ENCODE measurements at places on chromosomes 2 and 18. TPM values are rescaled to one million over a fixed set of nuclear protein-coding genes. Genes with fewer than 3 reads are reported as not detected.

SCYGR4 gene
- polyA plus RNA-seq, result not detected

GRCh38 chr2:86623043-86623493 is 597 bp downstream of the RNF103 start:
- peak overlapping the region; percentile 83 for H3K27ac ChIP-seq
- 0 out of 2 replicates have a peak, but pooled peaks cover 3% of the 10 kb centered on the region for H3K4me1 ChIP-seq
- peaks cover 8% of the 10 kb centered on the region for H3K36me3 ChIP-seq

DNA sequence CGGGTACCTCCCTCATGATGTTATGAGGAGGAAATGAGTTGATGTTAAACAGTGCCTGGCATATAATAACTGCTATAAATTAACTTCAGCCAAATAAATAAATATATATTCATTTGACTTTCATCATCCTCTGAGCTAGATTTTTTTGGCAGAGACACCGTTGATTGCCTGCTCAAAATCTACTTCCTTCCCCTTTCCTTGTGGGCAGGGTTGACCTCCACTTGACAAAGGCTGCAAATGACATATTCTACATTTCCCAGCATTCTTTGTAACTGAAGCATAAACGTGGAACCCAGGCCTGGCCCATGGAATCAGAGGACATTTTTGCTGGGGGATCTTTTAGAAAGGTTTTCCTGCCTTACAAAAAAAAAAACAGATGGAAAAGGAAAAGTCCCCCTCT is 177.8 kb downstream of the TXNL1 start:
- H3K4me1 ChIP-seq, result no peaks in the 10 kb centered on the region
- H3K27ac ChIP-seq, result no peak overlapping the region
- no peak for DNase-seq
- H3K27me3 ChIP-seq, result no peaks in the 10 kb centered on the region
- H3K4me3 ChIP-seq, result no peak overlapping the region
- no peaks in the 10 kb centered on the region for H3K36me3 ChIP-seq

GRCh38 chr2:22901471-22902179 is 483.4 kb upstream of the KLHL29 start:
- no peaks in the 10 kb centered on the region for H3K27me3 ChIP-seq
- H3K4me3 ChIP-seq, result no peak overlapping the region
- no peaks in the 10 kb centered on the region for H3K4me1 ChIP-seq
- H3K27ac ChIP-seq, result no peak overlapping the region

DNA sequence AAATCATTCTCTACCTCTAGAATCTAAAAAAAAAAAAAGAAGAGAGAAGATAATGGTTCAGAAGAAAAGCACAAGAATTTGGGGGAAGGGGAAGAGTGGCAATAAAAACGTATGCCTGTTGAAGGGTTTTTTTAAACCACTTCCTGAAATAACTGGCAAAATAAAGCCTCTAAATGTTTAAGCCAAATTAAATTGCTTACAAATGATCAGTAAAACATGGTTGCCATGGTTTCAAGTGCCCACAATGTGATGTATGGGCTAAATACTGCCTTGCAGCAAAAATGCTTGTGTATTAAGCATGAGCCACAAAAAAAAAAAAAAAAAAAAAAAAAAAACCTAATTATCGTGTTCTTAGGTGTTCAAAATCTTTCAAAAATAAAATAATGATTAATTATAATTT is 60.8 kb downstream of the RBM43 start:
- H3K4me1 ChIP-seq, result no peaks in the 10 kb centered on the region
- no peak for DNase-seq
- H3K27me3 ChIP-seq, result no peaks in the 10 kb centered on the region
- no peak overlapping the region for H3K4me3 ChIP-seq

- no peaks in the 10 kb centered on the region for H3K36me3 ChIP-seq
- no peaks in the 10 kb centered on the region for H3K27me3 ChIP-seq
- no peak overlapping the region for H3K4me3 ChIP-seq
- no peak overlapping the region for H3K27ac ChIP-seq
- no peak for DNase-seq
- peaks cover 21% of the 10 kb centered on the region for H3K4me1 ChIP-seq
These were observed 98.7 kb downstream of the ANKRD44 start for GRCh38 chr2:197211881-197212342.

All from SK-N-SH (cell line).